ENCODE measurements at places on chromosomes 1 and 21.

GRCh38 chr1:1272341-1273208, 1.1 kb downstream of the UBE2J2 start:
- DNase-seq, result no peak

DNA sequence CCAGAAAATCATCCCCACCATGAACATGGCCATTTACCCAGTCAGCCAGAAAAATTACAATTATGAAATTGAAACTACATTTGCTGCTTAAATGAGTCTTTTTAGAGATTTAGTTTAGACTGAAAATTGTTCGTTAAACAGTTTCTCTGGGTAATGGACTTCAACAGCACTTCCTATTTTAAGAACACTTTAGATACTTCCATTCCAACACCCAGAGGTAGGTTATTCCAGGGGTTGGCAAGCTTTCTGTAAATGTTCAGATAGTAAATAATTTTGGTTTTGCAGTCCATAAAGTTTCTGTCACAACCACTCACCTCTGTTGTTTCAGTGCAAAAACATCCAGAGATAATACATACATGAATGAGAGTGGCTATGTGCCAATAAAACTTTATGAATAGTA, 10.2 kb downstream of the NMNAT2 start:
- DNase-seq, result no peak

- no peak for DNase-seq
Measured at GRCh38 chr1:197360068-197360467, 92.0 kb downstream of the CRB1 start.

- no peak for DNase-seq
Measured at GRCh38 chr1:230140221-230141020, 73.4 kb downstream of the GALNT2 start.

GRCh38 chr1:182713939-182714338, 29.6 kb upstream of the RGS8 start:
- DNase-seq, result no peak

Measured in KG1 (cell line).